Activated CD4-positive, alpha-beta T cell treated with anti-CD3 and anti-CD28 coated beads, Interleukin-2, amount 50 U/mL, for 4 hours (primary cell): ENCODE measurements at places on chromosomes 2 and 18.

DNA sequence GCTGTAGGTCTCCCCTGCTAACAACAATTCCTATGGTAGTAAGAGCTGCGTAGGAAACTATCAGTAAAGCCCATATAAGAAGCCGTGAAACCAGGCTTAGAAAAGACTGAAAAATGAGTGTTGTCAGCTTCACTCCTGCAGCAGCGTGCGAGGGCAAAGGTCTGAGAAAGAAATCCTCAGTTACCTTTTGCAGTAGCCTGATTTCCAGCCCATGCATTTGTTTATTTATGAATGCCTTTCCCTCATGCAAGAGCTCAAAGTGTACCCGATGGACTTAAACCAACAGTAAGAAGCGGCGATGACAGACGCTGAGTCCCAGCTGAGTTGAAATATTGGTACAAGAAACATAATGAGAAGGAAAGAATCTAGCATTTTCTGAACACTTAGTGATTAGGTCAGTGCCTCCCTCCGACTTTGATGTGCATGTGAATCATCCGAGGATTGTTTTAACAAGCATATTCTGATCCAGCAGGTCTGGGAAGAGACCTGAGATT, 15.0 kb upstream of the POLI start:
- no peak for DNase-seq

- DNase-seq, result no peak
Observed at GRCh38 chr2:216557820-216558219, 59.2 kb downstream of the RPL37A start.

DNA sequence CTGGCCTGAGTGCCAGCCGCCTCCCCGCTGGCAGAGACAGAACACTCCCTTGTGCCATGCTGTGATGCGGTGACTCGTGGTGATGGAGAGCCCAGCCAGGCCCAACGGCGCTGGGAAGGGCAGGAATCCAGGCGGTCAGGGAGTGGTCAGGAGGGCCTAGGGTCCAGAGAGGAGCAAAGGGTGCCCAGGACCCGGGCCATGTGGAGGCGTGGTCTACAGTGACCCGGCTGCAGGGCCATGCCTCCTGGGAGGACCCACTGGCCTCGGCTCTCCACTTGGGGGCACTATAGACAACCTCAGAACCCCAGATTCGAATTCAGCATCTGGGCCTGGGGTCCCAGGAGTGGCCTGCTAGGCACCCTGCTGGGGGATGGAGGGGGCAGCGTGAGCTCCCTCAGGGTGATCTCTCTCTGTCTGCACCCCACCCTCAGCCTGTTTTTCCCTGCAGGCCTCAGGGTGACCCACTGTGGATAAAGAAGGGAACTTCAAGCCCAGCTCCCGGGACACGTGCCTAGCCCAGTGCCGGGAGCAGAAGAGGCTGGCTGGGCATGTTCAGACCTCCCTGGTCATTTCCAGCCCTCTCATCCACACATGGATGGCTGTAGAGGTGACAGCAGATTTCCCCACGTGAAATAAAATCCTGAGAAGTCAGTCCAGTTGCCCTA, 13.0 kb downstream of the AMER3 start:
- DNase-seq, result no peak

GRCh38 chr2:233267516-233268245, 16.2 kb downstream of the ATG16L1 start:
- DNase-seq, result peak; percentile 63

DNA sequence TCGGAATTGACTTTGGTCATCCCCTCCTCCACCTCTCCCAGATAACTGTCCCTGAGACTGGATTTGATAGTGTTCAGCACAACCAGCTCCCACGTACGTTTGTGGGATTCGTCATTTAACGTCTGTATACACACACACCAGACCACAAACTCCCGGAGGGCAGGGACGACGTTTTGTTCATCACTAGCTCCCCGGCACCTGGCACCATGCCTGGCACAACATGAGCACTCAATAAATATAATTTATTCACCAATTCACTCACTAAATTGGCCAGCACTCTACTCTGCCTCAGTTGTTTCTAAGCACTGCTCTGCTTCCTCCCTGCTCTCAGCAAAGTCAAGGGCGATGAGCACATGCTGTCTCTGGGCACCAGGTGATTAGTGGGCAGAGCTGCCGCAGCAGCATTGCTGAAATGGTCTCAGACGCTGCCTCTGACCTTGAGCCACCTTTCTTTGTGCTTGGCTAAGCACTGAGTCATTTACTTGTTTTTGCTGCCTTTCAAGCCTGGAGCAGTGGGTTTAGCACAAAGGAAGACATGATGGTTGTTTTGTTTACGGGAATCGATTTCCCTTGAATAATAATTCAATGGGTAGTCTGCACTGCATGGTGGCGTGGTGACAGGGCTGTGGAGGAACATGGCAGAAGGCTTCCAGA, 19.3 kb upstream of the LOXHD1 start:
- DNase-seq, result no peak

- DNase-seq, result no peak
Observed at GRCh38 chr2:150485114-150485870, 2.2 kb downstream of the RND3 start.
